ENCODE measurements at places on chromosomes 16 and 17. TPM values are rescaled to one million over a fixed set of nuclear protein-coding genes. Genes with fewer than 3 reads are reported as not detected.

CCT6B gene
- 0.78 TPM for total RNA-seq

OR1F1 gene
- not detected for total RNA-seq

TLCD2 gene
- 2.1 TPM for total RNA-seq

GRIN2A gene
- total RNA-seq, result not detected

PPM1E gene
- total RNA-seq, result not detected

SLC52A1 gene
- not detected for total RNA-seq

HOXB13 gene
- total RNA-seq, result not detected

GLIS2 gene
- total RNA-seq, result 10.1 TPM

EFNB3 gene
- 1.1 TPM for total RNA-seq

SERPINF2 gene
- total RNA-seq, result not detected
